ENCODE measurements at places on chromosomes 2 and 18.

DNA sequence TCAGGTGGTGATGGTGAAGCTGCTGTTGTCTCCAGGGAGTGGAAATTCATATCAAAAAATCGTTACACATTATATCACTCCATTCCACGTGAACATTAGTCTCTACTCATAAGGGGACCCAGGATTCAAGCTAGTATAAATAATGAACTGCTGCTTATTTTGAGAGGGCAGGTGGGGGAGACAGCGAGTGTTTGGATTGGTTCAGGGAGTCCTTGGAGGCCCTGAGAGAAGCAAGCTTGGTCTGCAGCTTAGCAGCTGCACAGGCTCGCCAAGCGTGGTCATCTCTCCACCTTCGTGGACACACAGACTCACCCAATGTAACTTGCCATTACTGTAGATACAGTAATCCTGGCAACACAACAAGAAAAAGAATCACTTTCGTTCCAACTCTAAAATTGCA lies 177.6 kb downstream of the ZNF521 start:
- DNase-seq: no peak

GRCh38 chr2:150572194-150572766 lies 84.8 kb upstream of the RND3 start:
- DNase-seq: no peak

GRCh38 chr2:217551252-217551899 lies 451.4 kb downstream of the TNS1 start:
- DNase-seq: no peak

DNA sequence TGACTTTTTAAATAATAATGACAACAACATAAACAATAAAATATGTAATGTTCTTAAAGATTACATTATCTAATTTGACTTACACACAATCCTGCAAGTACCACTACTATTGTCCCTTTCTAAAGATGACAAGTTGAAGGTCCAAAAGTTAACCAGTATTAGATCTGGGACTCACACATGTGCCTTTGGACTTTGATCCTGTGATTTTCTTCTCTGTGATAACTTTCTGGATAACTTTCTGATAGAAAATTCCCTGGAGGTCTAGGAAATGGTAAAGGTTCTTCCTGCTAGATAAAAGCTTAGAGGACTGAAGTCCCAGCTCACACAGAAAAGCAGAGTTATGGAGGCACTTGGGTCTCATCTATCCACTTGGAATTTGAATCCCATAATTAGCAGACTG lies 311.9 kb upstream of the KLHL29 start:
- no peak for DNase-seq

DNA sequence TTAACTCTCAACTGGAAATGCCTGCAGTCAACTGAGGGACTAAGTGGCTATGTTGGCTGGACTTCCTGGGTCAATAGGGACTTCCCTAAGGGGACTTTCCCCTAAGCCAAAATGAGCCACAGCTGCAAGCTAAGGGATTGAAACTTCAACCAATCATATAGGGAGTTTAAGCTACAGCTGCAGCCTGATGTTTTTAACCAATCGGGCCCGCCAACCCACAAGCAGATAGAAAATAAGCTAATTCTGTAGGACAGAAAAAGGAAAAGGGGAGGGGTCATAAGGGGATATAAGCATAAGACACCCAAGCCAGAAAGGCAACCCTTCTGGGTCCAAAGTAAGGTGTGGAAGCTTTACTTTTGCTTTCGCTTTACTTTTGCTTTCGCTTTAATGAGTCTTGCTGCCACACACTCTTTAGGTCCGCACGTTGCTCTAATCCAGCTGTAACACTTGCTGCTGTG lies 927.5 kb downstream of the ERBB4 start:
- DNase-seq: no peak

DNA sequence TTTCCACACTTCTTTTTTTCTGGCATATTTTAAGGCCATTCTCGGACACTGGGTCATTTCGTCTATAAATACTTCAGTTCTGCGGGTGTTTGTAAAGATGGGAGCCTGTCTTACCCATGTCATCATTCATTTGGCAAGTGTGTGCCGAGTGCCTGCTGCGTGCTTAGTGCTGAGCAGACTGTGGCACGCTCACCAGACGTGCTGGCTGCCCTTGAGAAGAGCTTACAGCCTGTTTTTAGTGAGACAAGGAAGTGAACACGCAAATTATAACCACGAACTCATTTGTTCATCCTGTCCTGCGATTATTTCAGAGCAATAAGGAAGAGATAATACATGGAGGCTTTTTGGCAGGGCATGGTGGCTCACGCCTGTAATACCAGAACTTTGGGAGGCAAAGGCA lies 10.4 kb upstream of the STON1 start:
- no peak for DNase-seq

DNA sequence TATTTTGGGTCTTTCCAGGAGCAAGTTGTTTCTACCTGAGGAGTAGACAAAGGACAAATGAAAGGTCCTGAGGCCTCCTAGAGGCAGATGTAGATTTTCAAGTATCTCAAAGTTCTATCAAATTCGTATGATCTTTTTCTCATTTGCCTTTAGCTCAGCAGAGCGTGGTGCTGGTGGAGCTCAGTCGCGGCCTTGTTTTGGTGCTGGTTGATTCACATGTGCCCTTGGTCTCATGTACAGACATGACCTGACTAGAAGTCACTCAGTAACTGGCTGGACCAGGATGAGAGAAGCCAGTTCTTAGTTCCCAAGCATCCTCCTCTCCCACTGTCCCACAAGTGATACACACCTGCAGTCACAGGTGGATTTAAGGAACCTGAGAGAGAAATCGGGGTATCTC lies 264.0 kb downstream of the PRKCE start:
- DNase-seq: no peak

Measured in bone marrow (tissue), 2 donors.